Fibroblast of lung (primary cell): ENCODE measurements at places on chromosomes 4 and X. TPM values are rescaled to one million over a fixed set of nuclear protein-coding genes. Genes with fewer than 3 reads are reported as not detected.

The TRIM60 gene
- not detected in 2 replicates for total RNA-seq

The PPEF2 gene
- not detected in 2 replicates for total RNA-seq

The HDAC8 gene
- 22.3 and 25.9 TPM in 2 replicates for total RNA-seq

The UCP1 gene
- total RNA-seq, result not detected in 2 replicates

The EGFL6 gene
- 0.17 and 2.1 TPM in 2 replicates for total RNA-seq

The QDPR gene
- total RNA-seq, result 10.8 and 27.4 TPM in 2 replicates

The CFAP299 gene
- 2.3 and 16.2 TPM in 2 replicates for total RNA-seq

The SPANXB1 gene
- not detected in 2 replicates for total RNA-seq

The MSANTD1 gene
- total RNA-seq, result 0.26 and 0.50 TPM in 2 replicates

The SLC26A1 gene
- total RNA-seq, result 0.26 and 0.33 TPM in 2 replicates

The CXXC4 gene
- total RNA-seq, result under 0.01 TPM in 2 replicates

The GAGE13 gene
- not detected in 2 replicates for total RNA-seq

The TNIP3 gene
- 0.26 and 0.50 TPM in 2 replicates for total RNA-seq

The TEX13D gene
- total RNA-seq, result not detected in 2 replicates

The APELA gene
- not detected in 2 replicates for total RNA-seq

The USP17L13 gene
- not detected in 2 replicates for total RNA-seq

The USP27X gene
- total RNA-seq, result 2.3 and 3.0 TPM in 2 replicates

The PDE6B gene
- total RNA-seq, result 2.1 and 2.8 TPM in 2 replicates

The LANCL3 gene
- total RNA-seq, result under 0.01 TPM in 1 of 2 replicates, not detected in the other

The ARR3 gene
- total RNA-seq, result not detected in 2 replicates

The ANKRD17 gene
- 36.5 and 46.2 TPM in 2 replicates for total RNA-seq

The GNRHR gene
- not detected in 2 replicates for total RNA-seq

The EREG gene
- total RNA-seq, result 2.8 and 9.9 TPM in 2 replicates

The SPANXD gene
- not detected in 2 replicates for total RNA-seq

The SLC6A8 gene
- 9.8 and 11.1 TPM in 2 replicates for total RNA-seq

The NAT8L gene
- 0.17 and 0.26 TPM in 2 replicates for total RNA-seq

The THAP9 gene
- total RNA-seq, result 5.6 and 6.2 TPM in 2 replicates

The IL3RA gene
- under 0.01 TPM in 1 of 2 replicates, not detected in the other for total RNA-seq

The RASGEF1B gene
- total RNA-seq, result 0.33 and 0.51 TPM in 2 replicates

The PPARGC1A gene
- 4.4 and 6.9 TPM in 2 replicates for total RNA-seq

The SASH3 gene
- total RNA-seq, result not detected in 2 replicates

The PLP1 gene
- 0.17 TPM in 1 of 2 replicates, not detected in the other for total RNA-seq

The FGFR3 gene
- under 0.01 and 0.33 TPM in 2 replicates for total RNA-seq

The MAGEB2 gene
- total RNA-seq, result not detected in 2 replicates

The LRCH2 gene
- 12.8 and 19.5 TPM in 2 replicates for total RNA-seq

The TRAM1L1 gene
- total RNA-seq, result 3.1 and 5.0 TPM in 2 replicates

The MAGEC2 gene
- total RNA-seq, result 0.17 TPM in 1 of 2 replicates, not detected in the other

The AFM gene
- total RNA-seq, result not detected in 2 replicates

The POU3F4 gene
- total RNA-seq, result under 0.01 TPM in 1 of 2 replicates, not detected in the other

The CENPE gene
- 1.5 and 8.6 TPM in 2 replicates for total RNA-seq

The SYNPO2 gene
- total RNA-seq, result 12.6 and 40.1 TPM in 2 replicates

The ANOS1 gene
- total RNA-seq, result under 0.01 TPM in 2 replicates

The OPRPN gene
- total RNA-seq, result not detected in 2 replicates

The ART3 gene
- not detected in 2 replicates for total RNA-seq

The CCSER1 gene
- total RNA-seq, result under 0.01 TPM in 2 replicates

The GAGE12J gene
- not detected in 2 replicates for total RNA-seq

The SAGE1 gene
- total RNA-seq, result not detected in 2 replicates

The NPNT gene
- total RNA-seq, result 5.9 and 20.3 TPM in 2 replicates

The NMU gene
- not detected in 2 replicates for total RNA-seq
